Thyroid gland (tissue), 4 donors: ENCODE measurements at places on chromosomes 3 and 15. TPM values are rescaled to one million over a fixed set of nuclear protein-coding genes. Genes with fewer than 3 reads are reported as not detected.
A peak's percentile ranks its signal among the peaks of the same experiment; 100 is the strongest.

DNA sequence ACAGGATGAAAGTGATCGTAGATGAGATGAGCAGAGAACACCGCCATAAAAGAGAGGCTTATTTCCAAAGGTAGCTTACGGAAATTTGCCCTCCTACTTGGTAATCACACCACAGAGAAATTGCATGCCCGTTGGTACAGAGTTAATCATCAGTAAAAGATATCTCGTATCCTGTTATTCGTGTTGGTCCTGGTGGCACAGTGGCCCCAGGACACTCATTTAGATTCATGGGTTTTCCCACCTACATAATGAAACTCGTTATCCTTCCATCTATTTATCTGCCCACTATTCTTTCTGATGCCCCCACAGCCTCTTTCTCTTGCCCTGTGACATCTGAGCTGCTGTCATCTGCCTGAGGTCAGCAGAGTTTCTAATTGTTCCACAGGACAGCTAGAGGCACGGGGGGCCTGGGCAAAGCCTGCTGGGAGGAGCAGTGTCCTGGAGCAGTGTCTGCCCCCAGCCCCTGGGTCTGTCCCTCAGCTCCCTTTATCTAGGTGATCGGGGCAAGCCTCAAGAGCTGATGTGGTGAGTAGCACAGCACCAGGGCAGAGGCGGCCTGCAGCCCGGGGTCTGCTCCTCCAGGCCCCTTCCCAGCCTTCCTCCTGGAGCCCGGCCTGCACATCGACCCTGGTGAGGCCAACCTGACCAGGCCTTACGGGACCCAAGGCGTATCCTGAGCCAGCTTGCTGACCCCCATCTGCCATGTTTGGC lies 42.2 kb downstream of the PXYLP1 start:
- DNase-seq: no peak

Gene PCLAF
- 3.4 TPM for total RNA-seq

DNA sequence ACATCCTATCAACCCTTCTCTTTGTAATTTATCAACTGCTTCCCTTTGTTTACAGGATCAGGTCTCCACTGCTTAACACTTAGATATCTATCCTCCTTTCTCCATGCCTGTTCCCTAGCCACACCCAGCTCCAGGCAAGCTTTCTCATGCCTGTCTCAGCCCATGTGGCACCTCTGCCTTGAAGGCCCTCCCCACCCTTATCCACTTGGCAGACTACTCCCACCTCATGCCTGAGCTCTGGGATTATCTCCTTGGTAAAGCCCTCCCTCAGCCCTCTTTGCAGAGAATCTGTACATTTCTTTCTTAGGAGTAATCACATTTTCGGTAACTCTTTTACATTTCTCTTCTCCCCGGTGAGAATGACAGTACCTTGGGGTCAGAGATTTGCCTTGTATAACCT lies 96.0 kb downstream of the ATP1B3 start:
- no peak for DNase-seq

DNA sequence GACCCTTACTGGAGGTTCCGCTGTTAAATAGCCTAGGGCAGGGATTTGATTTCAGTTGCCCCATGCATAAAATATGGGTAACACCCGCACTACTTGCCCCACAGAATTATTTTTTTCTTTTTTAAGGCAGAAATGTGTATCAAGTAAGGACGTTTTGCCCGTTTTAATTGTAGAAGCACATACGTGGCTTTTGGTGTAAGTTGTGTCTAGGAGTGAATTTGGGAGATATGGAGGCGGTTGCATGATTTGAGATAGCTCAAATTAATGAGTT lies 636 bp upstream of the LRRC58 start:
- no peak for DNase-seq

Gene GABRG3
- 0.67 TPM for total RNA-seq

Gene GOLGA6L4
- 3.5 TPM for total RNA-seq

DNA sequence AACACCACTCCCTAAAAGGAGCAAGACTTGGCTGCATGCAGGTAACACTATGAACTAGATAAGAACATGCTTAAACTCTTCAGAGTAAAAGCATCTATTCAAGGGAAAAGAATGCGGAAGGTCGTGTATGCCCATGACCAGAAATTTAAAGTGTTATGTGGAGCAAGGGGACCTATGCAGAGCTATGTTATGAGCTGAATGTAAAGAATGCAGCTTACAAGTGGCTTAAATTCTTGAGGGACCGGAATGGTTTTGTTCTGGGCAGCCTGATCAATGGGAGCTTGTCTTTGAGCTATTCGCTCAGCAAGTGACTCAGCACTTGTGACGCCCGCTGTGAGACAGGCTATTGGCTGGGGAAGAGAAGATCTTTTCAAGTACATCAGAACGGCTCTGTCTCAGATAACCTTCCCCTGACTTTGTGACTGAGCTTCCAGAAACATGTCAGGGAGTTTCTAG lies 367.5 kb upstream of the THBS1 start:
- peak; percentile 77 for DNase-seq

- DNase-seq: no peak
Measured at GRCh38 chr3:120642368-120642948, 39.6 kb downstream of the HGD start.

Gene GPR149
- not detected for total RNA-seq

- no peak for DNase-seq
Measured at GRCh38 chr15:52464478-52464877, 64.2 kb downstream of the MYO5A start.
